AG04450 (cell line): ENCODE measurements at places on chromosomes 1 and 21.
A peak's percentile ranks its signal among the peaks of the same experiment; 100 is the strongest.

- DNase-seq = no peak
These were observed 4.4 kb downstream of the F13B start for GRCh38 chr1:197062692-197063091.

DNA sequence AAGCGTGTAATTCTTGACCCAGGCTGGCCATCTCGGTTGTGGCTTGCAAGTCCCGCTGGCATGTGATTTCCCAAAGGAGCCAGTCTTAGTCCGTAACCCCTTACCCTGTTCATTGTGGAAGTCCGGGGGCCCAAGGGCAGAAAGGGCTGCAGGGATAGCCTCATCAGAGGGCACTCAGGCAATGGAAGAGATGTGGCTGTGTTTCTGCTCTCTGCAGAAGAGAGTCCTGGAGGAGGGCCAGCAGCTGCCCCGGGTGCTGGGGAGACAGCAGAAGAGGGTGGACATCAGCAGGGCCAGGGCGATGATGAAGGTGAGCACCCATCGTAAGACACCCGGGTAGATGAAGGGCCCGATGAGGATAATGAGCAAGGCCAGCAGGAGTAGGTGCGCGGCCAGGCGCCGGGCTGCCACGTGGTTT, 830 bp downstream of the RNF186 start:
- DNase-seq = no peak

DNA sequence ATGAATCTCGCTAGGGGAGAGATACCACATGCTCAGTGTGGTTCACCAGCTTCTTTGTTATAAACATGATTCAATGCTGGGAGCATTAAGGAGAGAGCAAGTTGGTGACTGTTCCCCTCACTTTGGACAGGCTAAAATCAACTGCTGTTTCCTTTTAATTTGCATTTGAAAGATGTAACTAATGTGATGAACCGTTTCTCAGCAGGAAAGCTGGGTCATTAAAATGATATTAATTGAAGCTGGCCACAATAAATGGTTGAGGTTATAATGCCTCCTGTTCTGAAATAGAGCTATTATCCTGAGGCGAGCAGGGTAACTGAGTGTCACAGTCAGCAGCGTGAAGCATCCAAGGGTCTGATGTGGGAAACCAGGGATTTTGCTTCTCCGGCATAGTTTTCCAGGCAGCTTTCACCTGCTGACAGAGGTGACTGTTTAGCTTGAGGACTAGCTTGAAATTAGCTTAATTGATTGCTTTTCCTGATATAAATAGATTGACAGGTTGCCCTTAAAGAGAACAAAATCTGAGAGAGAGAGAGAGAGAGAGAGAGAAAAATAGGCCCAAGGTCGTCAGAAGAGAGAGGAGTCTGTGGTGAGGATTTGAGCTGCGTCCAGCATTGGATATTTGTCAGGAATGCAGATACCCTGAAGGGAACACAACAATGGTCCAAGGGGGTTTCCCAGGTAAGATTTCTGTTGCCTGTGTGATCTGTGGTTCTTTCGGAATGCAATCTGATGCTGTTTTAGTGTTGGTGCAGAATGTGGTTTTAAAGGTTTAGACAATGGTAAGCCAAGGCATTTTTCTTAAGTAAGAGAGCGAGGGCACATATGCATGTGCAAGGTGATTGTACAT, 209.7 kb downstream of the PATJ start:
- no peak for DNase-seq

GRCh38 chr1:87993051-87993450, 664.4 kb downstream of the LMO4 start:
- no peak for DNase-seq

DNA sequence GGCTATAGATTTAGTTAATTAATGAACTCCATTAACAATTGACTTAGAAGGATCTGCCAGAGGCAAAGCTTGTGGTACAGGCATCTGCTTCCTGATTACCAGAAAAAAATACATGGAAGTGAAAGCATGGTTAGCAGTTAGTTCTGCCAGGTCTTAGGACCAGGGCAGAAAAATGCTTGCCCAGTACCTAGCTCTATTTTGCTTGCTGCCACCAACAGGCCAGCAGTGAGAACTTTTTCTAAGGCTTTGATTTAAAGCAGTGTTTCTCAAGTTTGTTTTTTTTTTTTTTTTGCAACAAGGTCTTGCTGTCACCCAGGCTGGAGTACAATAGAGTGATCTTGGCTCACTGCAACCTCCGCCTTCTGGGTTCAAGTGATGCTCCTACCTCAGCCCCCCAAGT, 16.4 kb upstream of the MTF1 start:
- DNase-seq = no peak

DNA sequence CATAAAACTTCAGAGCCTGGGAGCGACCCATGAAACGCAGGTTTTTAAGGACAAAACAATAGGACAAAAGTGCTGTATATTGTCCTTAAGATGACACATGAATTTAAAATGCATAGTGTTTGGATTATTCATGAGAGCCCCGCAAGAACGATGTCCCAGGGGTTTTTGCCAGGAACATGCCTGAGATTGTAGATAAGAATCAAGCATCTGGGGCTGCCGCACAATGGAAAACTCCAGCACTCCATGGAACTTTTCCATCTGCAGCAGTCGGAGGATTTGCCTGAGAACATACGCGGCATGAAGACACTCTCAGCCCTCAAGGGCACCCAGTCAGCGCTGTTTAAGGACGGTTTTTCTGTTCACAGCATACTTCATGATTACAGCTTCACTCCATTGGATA, 5.3 kb upstream of the ERG start:
- DNase-seq = no peak

GRCh38 chr1:147892731-147893214, 9.8 kb upstream of the GJA8 start:
- peak; percentile 24 for DNase-seq

DNA sequence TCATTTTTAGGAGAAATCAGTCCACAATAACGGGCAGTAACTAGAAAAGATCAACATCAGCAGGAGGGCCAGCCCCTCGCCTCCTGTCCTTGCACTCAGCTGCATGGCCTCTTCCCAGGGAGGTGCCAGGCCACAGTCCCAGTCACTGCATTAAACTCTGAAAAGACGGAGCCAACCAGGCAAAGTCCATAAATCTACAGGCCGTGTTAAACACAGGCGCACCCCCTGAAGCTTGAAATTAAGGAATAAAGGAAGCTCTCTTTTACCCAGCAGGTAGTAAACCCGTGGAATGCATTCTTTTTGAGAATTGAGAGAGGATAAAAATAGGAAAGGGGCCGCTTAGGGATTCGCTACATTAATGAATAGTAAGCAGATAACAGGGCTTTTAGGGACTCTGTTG, 18.4 kb downstream of the H6PD start:
- no peak for DNase-seq

- no peak for DNase-seq
These were observed 30.4 kb downstream of the RAP1GAP start for GRCh38 chr1:21638531-21639341.
